ENCODE measurements at places on chromosomes 5 and 9.

GRCh38 chr9:111118256-111118948 is 80.1 kb upstream of the LPAR1 start:
- DNase-seq = no peak

GRCh38 chr5:66669086-66669861 is 73.1 kb downstream of the MAST4 start:
- no peak for DNase-seq

GRCh38 chr5:103259705-103260355 is 1.3 kb downstream of the MACIR start:
- DNase-seq = peak; percentile 1

- no peak for DNase-seq
These were observed 137.0 kb downstream of the MRPS30 start for GRCh38 chr5:44945743-44946142.

DNA sequence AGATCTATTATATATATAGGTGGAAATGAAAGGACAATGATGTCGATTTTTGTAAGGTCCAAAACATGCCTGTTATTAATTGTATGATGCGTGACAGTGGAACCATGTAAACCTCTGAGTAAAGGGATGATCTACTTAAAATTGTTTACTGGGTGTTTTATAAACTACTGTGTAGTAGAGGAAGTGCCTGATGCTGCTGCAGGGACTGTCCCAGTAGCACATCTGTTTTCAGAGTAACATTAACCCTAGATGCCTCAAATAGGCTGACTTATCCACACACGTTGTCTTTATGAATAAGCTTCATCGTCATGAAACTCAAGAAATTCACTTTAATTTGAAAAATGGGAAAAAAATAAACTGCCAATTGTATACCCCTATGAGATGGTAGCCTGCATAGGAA is 1.7 kb downstream of the CAMK4 start:
- DNase-seq = no peak

DNA sequence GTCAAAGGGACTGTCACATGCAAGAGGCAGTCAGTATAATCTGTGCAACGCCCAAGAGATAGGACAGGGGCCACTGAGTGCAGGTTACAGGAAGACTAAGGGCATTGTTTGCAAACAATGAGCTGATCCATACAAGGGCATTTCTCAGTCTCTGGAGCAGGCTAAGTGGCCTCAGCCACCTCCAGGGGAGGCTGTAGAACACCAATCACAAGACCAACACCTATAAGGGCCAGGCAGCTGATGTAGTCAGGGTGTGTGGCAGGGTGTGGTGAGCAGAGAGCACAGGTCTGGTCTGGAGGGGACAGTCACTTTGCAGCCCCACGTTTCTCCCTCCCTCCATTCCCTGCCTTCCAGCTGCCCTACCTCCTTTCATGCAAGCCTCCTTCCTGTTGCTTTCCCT is 83.2 kb upstream of the ADRA1B start:
- no peak for DNase-seq

GRCh38 chr9:128575469-128575868 is 23.1 kb downstream of the SPTAN1 start:
- no peak for DNase-seq

GRCh38 chr9:126658201-126658825 is 44.6 kb downstream of the LMX1B start:
- DNase-seq = no peak

DNA sequence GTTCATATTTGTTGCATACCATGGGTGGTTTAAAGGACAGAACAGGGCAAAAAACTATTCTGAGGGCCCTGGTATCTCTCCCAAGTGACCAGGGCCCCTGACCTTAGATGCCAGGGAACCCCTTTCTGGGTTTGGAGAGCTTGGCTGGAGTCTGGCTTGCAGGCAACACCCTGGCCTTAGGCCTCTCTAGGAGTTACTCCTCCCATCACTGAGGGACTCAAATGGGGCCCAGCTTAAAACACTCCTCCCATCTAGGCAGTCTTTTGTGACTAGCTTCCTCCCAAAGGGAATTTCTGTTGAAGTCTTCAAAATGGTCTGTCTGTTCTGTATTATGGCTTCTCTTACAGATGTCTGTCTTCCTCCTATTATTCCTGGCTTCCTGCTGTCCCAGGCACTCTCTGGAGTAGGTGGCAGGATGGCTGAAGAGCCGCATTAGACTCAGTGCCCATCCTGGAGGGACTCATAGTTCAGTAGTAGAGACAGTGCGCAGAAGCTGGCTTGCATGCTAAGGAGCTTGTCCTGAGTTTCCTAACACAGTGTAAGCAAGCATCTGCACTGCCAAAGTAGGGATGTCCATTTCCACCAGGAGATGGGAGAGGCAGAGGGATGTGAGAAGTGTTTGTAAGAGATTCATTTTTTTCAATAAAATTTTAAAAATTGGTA is 10.0 kb downstream of the COL15A1 start:
- DNase-seq = no peak

GRCh38 chr5:5387777-5388176 is 34.7 kb upstream of the ICE1 start:
- no peak for DNase-seq

- peak; percentile 2 for DNase-seq
These were observed 55.8 kb downstream of the PHAX start for GRCh38 chr5:126656401-126657007.

- DNase-seq = no peak
These were observed 24.0 kb upstream of the SLC12A7 start for GRCh38 chr5:1135696-1136525.

DNA sequence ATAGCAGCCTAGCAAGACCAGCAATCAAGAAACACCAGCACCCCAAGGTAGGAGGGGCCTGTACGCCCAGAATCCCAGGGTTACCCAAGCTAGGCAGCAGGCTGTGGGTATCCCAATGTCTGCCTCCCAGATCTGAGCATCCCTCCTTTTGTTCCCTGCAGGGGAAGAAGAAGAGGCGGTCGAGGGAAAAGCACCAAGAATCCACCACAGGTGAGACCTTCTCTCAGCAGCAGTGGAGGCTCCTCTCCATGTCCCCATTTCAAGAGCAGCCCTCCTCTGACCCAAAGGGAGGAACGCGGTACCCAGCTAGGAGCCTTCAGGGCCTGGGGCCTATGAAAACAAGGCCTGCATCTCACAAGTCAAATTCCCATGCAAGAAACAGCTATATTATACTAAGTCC is 28.9 kb downstream of the TCF7 start:
- DNase-seq = no peak

DNA sequence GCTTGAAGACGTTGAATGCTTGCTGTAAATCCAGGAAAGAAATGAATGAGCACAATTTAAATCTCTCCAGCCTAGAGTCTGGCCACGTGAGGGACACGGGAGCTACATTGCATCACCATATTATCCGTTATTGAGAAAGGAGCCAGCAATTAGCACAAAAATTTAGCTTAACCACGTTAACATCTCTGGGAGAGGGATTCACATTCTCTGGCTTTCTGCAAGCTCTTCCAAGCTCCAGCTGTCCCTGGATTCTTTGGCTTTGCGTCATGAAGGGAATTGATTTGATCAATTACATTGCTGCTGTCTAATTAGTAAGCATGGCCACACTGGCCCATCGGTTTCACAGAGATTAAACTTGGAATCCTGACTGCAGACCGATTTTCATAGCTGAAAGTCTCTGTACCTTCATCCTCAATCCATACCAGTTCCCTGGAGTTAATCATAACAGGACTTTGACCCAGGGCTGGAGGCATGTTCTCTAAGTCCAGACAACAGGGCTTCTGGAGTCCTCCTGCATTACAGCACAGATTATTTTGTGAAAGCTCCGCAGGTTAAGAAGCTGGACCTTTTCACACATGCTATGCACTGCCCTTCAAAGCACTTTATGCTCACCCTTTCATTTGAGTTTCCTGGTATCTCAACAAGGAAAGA is 31.6 kb downstream of the ADRA1B start:
- DNase-seq = no peak

DNA sequence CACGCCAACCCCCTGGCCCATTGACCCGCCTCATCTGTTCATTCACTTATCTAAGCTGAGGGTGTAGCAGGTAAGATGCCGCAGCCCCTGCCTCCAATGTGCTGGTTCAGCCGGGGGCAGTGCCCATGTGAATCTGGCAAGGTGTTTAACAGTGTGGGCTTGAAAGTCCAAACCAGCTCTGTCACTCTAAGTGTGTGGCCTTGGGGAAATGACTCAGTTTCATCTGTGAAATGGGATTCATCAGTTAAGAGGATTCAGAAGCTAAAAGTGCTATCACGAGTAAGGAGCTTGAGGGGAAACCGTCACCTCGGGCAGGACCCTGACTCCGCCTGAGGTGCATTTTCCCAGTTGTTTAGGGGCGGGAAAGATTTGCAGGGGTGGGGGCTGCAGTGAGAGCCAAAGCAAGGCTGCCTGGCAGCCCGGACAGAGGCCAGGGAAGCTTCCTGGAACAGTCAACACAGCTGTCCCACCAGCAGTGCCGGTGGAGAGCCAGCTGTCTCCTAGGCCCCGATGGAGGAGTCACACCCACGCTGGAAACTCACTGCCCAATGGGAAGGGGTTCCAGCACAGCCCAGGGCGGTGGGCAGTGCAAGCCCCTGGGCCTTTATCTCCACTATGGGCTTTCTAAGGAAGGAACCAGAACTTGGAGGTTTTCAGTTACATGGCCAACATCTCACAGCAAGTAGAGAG is 9.7 kb upstream of the URM1 start:
- DNase-seq = no peak

- no peak for DNase-seq
These were observed 73.9 kb downstream of the MVB12B start for GRCh38 chr9:126400571-126400970.

- DNase-seq = no peak
These were observed 11.4 kb upstream of the MACIR start for GRCh38 chr5:103247118-103247517.

GRCh38 chr9:134381671-134382516 is 55.6 kb downstream of the RXRA start:
- no peak for DNase-seq

GRCh38 chr5:54577528-54577927 is 60.0 kb downstream of the SNX18 start:
- no peak for DNase-seq

DNA sequence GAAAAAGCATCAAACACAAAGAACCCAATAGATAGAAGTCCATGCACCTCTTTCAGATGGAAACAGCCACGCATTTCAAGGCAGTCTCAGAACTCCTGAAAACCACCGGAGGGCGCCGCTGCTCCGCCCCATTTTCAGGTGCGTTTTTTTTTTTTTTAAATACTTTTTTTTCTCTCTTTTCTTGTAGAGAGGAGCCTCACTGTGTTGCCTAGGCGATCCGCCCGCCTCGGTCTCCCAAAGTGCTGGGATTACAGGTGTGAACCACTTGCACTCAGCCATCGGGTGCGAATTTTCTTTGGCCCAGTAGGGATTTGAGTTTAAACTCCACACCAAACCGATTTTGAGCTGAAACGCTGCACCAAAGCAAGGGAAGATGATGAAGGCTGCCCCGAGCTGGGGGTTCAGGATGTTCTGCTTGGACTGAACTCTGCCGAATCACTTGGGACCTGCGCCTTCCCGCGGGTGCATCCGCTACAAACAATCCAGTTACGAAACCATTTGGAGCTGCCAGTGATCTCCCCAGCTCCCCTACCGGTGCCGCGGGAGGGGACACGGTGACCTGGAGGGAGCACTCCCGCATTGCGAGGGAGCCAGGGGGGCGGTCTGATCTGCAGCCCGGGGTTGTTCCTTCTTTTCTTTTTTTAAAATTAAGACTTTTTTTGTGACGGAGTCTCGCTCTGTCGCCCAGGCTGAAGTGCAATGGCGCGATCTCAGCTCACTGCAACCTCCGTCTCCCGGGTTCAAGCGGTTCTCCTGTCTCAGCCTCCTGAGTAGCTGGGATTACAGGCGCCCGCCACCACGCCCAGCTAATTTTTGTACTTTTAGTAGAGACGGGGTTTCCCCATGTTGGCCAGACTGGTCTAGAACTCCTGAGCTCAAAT is 1.4 kb downstream of the PTGR1 start:
- DNase-seq = peak; percentile 43
